ENCODE measurements at places on chromosomes 16 and 17.

GRCh38 chr17:17572010-17572785 is 19.3 kb downstream of the PEMT start:
- DNase-seq, result no peak

DNA sequence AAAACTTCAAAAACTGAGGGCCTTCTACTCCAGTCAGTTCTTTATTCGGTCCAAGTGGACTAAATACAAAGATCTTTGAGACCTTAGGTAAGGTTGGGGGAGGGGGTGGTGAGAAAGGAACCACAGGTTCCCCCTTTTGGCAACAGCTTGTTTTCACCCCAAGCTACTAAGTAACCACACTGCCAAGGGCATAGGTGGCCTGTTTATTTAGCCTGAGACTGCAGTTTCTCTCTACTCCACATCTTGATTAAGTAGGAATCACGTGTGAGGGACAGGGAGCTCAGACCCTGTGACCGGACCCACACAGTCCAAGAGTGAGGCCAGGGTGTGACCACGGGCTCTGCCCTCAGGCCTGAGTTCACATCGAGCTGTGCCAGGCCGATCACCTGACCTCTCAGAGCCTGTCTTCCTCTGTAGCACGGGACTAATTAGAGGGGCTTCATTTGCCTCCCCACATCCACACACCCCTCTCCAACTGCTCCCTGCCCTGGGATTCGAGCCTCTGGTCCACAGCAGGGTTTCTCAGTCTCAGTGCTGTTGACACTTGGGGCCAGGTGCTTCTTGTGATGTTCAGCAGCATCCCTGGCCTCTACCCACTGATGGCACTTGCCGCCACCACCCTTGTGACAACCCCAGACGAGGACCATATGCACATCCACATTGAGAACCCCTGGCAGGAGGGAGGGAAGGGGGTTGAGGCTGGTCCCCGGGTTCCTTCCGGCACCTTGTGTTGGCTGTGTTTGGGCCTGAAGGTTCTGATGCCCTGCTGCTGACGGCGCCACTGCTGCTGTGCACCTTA is 17.8 kb downstream of the ST6GALNAC2 start:
- DNase-seq, result no peak

DNA sequence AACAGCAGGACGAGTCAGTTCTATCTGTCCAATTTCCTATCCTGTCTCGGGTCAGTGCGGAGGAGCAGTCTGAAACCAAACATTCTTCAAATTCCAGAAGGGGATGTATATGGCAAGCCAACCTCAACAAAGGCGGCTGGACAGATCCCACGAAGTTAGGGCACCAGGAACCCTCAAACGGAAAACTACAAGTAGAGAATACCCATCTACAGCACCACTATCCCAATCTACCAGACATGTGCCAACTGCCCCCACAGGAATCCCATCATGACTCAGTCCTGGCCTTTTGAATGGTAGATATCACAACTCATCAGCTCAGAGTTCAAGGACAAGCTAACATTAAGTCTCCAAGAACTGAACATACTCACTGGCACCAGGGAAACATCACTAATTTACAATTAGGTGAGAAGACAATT is 2.3 kb downstream of the NAT9 start:
- DNase-seq, result no peak

DNA sequence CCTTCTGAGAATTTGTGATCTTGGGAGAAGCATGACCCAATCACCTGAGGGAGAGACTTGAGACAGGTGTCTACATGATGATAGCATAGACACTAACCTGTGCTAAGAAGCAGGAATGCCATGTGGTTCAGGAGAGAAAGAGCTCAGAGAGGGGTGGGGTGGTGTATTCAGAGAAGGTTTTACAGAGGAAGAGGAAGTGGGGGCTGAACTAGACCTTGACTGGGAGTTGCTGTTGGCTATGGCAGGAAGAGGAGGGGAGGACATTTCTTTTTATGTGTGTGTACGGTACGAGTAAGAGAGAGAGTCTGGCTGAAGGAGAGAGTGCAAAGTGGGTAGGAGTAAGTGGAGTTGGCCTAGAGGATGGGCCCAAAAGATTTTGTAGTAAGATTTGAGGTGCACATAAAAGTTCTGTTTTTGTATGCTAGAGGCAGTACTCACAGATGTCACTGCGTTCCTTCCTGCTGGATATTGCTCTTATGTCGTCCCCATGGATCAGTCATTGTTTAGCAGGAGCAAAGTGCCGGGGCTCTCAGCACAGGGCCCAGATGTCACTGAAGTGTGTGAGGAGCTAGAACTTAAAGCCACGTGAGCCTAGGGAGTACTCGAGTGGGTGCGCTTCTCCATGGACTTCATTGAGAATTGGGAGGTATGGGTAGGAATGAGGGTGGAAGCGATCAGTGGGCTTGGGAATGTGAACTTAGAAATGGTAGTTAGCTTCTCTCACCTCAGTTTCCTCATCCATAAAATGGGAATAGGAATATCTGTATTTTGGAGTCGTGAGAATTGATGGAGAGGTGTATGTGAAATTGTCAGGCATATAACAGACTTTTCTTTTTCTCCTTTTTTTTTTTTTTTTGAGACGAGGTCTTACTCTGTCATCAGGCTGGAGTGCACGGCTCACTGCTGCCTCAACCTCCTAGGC is 22.1 kb downstream of the SLC7A6 start:
- no peak for DNase-seq

GRCh38 chr16:82045465-82045864 is 10.4 kb downstream of the HSD17B2 start:
- no peak for DNase-seq

DNA sequence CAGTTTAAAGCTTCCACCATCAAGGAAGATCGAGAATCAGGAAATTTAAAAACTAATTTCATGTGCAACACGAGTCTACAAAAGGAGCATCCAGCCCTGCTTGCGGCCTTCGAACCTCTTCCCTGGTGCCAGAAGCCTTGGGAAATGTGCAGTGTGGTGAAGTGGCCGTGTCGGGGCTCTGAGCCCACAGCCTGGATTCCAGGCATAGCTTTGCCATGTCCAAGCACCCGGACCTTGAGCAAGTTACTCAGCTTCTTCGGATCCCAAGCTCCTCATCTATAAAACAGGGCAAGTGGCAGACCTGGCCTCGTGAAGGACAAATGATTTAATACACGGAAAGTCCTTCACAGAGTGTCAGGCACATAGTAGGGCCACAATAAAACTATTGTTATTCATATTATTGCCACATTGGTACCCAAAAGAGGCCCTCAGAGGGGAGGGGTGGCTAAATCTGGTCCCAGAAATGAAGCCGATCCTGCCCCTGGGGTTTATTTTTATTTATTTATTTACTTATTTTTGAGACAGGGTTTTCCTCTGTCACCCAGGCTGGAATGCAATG is 34.8 kb downstream of the COTL1 start:
- no peak for DNase-seq

DNA sequence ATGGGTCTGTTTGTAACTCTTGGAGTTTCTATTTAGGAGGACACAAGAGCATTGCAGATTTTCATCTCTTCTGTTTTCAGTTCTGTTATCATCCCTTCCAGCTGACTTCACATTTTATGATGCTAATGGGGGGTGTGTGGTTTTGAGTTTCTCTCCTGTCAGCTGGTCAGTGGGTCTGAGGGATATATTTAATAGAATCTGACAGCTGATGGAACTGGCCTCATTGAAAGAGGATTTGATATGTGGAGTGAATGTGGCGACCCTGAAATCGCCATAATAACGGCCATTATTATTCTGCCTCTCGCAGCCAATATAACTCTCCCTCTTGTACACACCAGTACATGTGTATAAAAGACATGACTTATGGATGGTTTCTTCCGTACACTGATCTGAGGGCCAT is 128.1 kb downstream of the SALL1 start:
- DNase-seq, result no peak

- no peak for DNase-seq
Observed at GRCh38 chr17:61601297-61601696, 10.3 kb upstream of the NACA2 start.

DNA sequence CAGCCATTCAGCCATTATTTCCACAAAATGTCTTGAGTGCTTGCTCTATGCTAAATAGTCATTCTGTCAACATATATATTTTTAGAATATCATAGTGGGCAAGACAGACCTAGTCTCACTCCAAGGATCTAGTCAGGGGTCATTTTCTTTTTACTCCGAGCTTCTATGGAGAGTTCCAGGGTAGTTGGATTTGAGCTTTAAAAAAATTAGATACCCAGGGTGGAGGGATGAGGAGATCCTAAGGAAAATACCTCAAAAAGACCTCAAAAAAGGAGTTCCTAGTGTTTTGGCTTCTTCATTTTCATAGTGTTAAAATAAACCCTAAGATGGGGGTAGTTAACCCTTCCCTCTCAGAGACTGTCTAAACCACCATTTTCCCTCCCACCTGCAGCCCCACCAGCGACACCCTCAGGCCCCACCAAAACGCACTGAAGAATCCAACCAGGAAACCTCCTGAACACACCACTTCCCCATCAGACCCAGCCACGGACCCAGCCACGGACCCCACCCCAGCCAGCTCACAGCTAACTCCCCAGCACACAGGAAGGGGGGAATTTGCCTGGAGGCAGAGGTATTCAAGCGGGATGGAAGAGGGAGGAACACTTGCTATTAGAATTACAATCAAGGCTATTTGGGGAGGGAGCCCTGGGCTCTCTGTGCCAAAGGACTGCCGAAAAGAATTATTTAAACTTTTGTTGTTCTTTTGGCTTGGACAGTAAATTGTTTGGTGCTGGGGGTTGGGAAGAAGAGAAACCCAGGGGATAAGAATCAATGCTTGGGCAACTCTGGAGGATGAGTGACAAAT is 2.2 kb downstream of the ETV4 start:
- no peak for DNase-seq

DNA sequence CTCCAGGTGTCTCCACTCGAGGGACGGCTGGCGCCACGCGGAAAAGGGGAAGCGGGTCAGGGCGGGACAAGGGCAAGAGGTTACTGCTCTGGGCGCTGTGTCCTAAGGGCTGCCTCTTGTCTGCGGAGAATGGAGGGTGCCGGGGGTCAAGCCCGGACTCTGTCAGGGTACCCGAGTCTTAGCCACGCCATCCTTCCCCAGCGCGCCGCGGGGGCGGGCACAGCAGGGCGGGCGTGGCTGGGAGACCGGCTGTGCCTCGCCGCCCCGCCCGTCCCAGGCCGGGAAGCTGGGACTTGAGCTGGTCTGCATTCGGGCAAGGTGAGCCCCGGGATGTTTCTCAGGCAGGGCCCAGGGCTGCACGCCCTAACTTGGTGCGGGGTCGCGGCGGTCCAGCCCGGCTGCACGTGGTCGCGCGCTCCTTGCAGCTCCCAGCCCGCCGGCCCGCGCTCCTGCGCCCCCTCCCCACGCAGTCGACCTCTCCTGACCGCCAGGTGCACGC is 6.2 kb upstream of the ACTG1 start:
- DNase-seq, result no peak

DNA sequence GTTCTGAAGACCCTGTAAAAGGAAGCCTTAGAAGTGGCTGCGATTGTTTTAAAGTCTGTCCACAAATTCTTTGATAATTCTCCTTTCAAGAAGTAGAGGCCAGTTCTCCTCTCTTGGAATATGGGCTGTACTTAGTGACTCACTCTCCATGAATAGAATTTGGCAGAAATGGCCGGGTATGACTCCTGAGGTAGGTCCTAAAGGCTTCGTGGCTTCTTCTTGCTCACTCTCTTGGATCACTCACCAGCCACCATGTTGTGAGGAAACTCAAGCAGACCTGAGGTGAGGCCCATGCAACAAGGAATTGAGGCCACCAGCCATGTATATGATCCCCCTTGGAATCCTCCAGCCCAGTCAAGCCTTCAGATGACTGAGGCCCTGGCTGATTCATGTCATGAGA is 75.8 kb downstream of the WWOX start:
- DNase-seq, result no peak

DNA sequence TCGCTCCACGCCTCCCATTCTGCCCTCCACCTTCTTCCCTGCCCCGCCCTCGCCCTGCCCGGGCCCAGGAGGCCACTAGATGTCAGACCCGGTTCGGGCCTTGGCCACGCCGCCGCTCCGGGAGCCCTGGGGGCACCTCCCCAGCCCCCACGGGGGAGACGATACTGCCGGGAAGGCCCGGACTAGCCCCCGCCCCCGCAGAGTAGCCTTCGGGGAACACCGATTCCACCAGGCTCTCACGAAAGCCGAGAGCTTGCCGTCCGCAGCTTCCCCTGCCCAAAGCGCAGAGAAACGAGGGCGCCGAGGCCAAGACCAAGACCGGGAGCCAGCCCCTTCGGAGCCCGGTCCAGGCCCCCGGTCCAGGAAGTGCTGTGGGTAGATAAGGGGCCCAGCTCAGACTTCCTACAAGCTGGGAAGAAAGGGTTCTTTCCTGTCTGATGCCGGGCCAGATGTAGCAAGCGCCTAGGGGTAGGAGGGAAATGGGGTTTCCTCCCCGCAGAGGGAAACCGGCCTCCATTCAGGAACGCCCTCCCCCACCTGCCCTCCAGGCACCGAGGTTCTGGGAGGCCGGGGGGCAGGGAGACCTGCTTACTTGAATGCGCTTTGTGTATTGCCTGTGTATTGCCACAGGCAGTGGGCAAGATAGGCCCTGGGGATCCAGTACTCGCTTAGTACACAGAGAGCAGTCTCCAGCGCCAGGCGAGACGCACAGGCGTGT is 806 bp upstream of the CYB561 start:
- peak; percentile 91 for DNase-seq

GRCh38 chr16:47705266-47705665 is 244.1 kb downstream of the PHKB start:
- no peak for DNase-seq

GRCh38 chr17:71547904-71548303 is 572.9 kb upstream of the SOX9 start:
- no peak for DNase-seq

GRCh38 chr16:85286951-85287814 is 174.9 kb upstream of the CIBAR2 start:
- no peak for DNase-seq

DNA sequence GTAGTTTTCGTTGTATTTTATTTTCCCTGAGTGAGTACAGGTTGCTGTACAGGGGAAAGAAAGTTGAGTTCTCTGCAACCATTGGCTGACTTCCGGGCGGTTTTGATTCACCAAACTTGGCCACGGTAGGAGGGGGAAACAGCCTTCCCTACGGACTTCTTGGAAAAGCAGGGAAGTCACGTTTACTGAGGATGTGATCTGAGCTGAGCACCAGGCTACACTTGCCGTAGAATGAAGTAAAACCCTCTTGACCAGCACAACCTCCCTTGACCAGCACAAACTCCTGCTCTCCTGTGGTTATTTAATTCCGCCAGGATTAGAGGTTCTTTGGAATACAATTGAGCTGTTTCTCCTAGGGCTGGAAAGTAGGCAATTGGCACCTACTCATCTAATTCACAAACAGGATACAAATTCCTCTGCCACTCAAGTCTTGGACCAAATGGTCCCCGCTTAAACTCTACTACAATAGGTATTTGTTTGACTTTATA is 242.0 kb upstream of the RBFOX1 start:
- DNase-seq, result no peak

Data from CMK (cell line).